ENCODE measurements at places on chromosomes 2 and 18.

DNA sequence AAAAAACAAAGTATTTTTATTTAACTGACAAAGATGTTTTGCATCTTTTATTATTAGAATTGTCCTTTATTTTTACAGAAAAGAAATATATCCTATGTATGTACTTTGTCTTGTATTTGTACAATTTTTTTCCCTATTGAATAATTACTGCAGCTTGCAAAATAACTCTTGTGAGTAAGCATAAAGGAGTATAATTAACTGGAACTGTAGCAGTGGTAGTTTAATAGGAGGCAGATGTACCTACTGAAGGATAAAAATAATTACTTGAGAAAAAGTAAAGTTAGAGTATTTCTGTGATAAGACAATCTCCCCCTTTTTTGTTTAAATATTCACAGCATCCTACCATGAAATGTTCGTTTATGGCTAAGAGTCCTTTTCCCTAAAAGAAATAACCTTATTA is 34.7 kb downstream of the EHBP1 start:
- DNase-seq, result no peak

DNA sequence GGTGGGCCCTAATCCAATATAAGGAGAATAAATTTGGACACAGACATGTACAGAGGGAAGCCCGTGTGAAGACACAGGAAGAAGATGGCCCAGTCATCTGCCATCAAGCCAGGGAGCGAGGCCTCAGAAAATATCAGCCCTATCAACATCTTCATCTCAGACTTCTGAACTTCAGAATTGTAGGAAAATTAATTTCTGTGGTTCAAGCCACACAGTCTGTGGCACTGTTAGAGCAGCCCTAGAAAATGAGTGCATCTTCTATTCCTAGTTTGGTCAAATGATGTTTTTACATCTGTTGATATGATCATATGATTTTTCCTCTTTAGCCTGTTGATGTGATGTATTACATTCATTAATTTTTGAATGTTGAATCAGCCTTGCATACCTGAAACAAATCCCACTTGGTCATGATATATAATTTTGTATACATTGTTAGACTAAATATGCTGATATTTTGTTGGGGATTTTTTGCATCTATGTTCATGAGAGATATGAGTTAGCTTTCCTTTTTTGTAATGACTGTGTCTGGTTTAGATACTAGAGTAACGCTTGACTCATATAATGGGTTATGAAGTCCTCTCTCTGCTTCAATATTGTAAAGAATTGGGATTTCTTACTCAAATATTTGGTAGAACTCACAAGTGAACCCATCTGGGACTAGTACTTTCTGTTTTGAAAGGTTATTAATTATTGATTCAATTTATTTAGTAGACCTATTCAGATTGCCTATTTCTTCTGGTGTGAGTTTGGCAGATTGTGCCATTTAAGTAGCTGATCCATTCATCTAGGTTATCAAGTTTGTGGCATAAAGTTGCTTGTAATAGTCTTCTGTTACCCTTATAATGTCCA is 451.4 kb downstream of the EIPR1 start:
- DNase-seq, result no peak

DNA sequence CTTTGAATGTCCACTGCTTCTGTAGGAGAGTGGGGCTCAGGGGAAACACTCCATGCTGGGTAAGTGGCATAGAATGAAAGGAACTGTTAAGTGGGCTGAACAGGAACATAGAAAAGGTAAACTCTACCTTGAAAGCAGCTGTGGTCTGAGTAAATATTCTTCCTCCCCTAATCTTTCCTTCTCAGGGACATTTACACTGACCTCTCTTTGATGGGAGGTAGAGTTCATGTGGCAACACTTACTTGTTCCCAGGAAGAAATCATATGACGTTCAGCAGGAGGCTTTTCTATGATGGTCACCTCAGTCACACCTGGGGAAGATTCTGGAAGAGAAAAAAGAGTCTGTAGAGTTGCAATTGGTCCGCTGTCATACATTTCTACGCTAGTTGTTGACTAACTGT is 10.2 kb downstream of the TPGS2 start:
- no peak for DNase-seq

GRCh38 chr2:69828938-69829255 is 563 bp upstream of the GMCL1 start:
- no peak for DNase-seq

All from GM20000 (cell line).